ENCODE measurements at places on chromosomes 4 and X.

- DNase-seq: no peak
Observed at GRCh38 chr4:140096921-140097320, 57.1 kb downstream of the MAML3 start.

GRCh38 chr4:74230902-74231499 is 73.1 kb downstream of the MTHFD2L start:
- no peak for DNase-seq

DNA sequence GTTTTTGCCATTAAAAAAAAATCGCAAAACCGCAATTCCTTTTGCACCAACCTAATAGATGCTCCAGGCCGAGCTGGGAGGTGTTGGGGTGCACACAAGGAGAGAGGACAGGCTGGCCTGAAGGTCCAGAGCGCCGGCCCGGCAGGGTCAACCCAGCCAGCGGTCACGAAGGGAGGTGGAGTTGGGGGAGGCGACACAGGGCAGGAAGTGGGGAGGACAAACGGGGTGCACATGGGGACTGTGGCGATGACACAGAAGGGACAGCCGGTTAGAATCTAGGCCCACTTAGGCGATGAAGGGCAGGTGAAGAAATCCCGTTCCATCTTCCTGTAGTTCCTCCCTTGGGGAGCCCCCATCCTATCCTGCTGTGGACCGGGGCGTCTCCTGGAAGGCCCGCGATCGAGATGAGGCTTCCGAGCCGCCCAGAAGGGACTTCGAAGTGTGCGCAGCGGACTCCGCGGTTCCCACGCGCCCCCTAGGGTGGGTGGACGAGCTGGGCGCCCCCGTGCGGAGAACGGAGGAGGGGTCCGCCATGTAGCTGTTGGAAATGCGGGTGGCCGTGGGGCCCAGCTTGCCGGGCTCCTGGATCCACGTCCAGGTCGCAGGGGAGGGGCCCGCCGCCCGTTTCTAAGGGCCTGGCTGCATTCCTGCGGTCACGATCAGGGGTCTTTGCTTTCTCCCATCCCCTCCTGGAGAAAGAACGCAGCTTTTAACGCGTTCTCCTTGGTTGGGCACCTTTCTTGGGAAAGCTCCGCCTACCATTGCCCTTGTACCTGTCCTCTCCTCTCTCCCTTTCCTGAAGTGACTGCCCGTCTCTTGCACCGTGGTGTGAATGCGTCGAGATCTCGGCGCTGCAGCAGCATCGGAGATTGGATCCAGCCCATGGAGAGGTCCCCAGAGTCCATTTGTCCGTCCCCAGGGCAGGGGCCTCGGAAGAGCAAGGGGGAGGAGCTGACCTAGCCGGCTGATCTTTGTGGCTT is 17.0 kb upstream of the HPF1 start:
- no peak for DNase-seq

DNA sequence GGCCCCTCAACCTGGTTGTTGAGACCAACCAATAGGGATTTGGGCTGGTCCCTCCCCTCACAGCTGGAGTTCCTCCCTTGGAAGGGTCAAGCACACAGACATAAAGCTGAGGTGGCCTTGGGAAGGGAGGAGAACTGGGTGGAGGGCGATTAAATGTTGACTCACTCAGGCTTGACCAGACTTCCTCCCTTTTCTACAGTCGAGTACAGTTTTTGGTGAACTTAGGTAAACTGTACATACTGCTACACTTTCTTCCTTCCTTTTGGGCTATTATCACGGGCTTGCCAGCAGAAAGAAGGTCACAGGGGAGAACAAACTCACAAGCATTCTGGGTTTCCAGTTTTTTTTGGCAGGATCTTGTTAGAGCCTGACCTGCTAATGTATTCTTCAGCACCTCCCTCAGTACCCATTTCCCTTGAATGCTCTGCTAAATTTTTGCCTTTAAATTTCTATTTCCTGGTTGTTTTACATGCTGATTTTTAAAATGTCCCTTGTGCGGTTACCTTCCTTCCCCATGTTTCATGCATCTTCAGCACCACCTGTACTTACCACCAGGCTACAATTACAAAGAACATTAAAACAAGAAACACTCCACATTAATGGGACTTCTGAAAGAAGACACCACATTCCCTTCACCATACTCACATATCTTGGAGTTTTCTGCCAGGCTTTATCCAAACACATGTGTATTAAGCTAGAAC is 135.2 kb upstream of the RASGEF1B start:
- DNase-seq: no peak

- DNase-seq: no peak
Observed at GRCh38 chr4:35252866-35253265, 991.4 kb downstream of the ARAP2 start.

GRCh38 chr4:101708293-101709039 is 82.1 kb upstream of the BANK1 start:
- DNase-seq: no peak

- DNase-seq: no peak
Observed at GRCh38 chr4:15783676-15784075, 5.5 kb downstream of the CD38 start.

DNA sequence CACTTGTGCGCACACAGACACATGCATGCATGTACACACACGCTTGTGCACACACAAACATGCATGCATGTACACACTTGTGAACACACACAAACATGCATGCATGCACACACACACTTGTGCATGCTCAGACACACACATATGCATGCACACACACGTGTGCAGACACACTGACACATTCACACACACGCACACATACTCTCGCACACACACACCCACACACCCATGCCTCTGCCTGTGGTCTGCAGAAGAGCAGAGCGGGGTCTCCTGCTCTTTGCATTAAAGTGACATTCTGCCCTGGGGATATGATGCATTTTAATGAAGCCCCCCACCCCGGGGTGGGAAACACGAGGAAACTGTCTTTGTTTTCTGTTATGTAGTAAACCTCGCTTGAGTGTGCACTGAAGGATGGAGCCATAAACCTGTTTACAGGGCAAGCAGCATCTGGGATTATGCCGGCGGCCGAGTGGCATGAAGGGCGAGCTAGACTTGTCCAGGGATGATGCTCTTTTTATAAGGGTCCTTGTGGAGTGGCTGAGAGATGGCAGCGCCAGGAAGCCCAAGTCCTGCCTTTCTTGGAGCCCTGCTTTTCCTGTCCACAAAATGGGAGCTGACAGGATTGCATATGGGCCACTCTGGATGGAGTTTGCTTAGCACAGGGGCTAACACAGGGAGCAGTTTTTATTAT is 17.8 kb downstream of the PSAPL1 start:
- DNase-seq: no peak

DNA sequence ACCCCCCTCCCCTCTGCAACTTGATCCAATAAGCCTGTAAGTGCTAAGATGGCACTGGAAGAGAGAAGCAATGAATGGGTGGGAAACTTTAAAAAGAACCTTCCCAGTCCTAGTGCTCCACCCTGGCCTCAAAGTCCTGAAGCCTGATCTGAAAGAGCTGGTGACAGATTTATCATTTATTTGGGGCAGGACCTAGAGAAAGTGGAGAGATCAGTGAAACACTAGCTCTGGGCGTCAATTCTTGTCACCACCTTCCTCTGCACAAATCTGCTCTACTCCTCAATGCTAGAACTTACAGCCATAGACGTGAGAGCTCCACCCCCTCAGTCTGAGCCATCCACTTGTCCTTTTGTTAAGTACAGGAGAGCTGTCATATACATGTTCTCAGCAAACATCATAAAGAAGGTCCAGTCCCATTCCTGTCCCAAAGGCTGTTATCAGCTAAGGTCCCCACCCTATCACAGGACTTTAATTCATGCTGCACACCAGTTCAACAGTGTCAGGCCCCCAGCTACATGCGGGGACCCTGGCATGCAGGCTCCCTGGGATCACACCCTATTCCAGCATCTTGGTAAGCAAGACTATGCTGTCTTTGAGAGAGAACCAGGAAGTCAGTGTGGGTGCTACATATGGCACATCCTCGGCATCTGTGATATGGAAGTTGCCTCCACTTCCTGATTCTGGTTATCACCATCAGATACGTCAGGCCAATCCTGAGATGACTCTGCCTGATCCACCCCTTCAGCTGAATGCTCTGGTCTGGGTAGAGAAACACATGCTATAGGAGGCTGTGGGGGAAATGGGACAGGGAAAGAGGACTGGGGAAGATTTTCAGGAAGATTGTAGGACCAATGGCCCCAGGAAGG is 2.3 kb downstream of the P2RY4 start:
- DNase-seq: no peak

DNA sequence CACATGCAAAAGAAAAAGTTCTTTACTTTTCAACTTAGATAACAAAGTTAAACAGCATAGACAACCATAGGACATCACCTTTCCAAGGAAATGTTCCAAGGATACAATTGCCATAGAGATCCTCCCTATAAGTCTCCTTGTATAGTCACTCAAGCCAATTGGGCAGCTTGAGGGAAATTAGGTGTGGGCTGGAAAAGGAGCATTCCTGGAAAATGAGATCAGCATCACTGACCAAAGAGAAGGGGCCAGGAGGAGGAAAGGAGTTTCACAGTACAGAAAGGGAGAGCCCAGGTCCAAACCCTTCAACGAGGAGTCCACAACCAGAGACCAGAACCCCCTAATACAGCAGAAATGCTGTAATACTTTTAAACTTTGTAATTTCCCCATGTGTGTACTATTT is 91.5 kb upstream of the PPARGC1A start:
- no peak for DNase-seq

DNA sequence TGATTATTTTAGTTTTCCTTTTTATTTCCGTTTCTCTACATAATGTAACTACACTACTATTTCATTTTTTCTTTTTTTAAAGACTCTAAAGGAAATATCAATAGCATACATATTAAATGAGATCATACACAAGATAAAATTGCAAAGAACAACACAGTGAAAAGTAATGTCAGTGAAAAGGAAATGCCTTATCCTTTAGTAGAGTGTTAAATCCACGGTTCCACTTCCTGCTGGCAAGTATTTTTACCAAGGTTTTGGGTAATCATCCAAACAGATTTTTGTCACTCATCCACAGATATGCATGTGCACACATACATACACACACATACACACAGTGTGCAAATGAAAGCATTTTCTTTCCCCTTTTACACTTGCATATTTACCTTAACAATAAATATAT is 548.9 kb downstream of the PPP4R3C start:
- DNase-seq: no peak

- DNase-seq: no peak
Observed at GRCh38 chr4:152209772-152210493, 326.0 kb downstream of the FBXW7 start.

DNA sequence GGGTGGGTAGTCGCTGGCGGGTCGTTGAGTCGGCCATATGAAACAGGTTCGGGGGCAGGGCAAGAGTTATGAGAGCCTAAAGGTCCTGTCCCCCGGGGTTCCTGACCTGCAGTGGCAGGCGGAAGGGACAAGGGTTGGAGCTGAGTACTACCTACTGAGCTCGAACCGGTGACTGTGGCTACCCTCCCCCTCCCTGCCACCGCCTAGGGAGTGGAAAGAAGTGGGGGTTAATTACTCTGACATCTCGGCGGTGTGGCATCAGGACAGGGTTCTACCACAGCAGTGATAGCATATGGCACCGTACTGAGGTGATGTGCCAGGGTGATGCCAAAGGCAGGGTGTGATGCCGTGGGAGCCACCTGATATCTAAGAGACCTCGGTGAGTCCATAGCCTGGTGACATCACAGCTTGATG is 307 bp downstream of the ATG4A start:
- DNase-seq: no peak
